ENCODE measurements at places on chromosomes 2 and 18. TPM values are rescaled to one million over a fixed set of nuclear protein-coding genes. Genes with fewer than 3 reads are reported as not detected.

DNA sequence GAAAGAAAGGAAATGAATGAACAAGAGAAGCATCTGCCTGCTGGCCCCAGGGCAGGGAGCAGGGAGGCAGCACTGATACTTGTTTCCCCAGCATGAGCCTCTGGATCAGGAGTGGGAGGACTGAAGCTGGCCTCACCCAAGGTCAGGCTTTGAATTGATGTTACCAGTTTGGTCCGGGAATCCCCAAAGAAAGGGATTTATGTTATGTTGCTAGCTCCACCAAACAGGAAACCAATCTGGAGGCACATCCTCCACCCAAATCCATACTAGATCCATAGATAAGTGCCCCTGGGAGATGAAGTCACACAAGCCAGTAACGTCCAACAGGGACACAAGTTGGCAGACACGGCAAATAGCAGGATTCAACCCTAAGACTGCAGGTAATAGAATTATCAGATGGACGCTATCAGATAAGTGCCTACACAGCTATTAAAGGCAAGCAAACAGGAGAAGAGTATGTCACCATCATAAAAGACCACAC, 85.9 kb downstream of the MTCL1 start:
- DNase-seq = no peak

GRCh38 chr18:62425465-62426190, 97.2 kb upstream of the ZCCHC2 start:
- peak; percentile 51 for DNase-seq

GRCh38 chr2:96163415-96163767, 18.2 kb upstream of the DUSP2 start:
- DNase-seq = no peak

GRCh38 chr2:46909771-46910419, 5.7 kb downstream of the MCFD2 start:
- DNase-seq = no peak

GRCh38 chr2:232525791-232526371, at the start of gene CHRND:
TSS of gene CHRND (plus strand) at chr2:232526160. CDS start at chr2:232526216, 56 bp downstream.
- no peak for DNase-seq

GRCh38 chr2:160612266-160612856, 118.8 kb upstream of the RBMS1 start:
- no peak for DNase-seq

The SCYGR4 gene
- not detected for polyA plus RNA-seq

The CDH7 gene
- not detected for polyA plus RNA-seq
